ENCODE measurements at places on chromosomes 5 and 9. TPM values are rescaled to one million over a fixed set of nuclear protein-coding genes. Genes with fewer than 3 reads are reported as not detected.

FBXW5 gene
- 21.5 TPM for total RNA-seq

ABLIM3 gene
- not detected for total RNA-seq

DNA sequence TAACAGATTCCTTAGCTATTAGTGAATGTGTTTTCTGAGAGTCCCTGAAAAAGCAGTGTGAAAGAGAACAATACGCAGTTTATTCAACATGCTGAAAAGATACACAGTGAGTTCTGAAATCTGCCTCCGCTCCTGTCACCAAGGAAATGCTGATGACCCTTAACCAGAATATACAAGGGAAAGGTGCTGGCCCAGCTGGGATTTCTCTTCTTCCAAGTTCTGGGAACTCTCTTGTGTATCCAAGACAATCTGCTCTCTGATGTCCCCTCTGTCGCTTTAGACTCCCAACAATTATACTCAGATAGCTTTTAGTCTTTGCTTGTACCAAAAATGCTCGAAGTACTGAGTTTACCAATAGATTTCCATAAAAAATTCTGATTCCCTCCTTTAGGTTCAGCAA lies 214.9 kb downstream of the TMEM167A start:
- DNase-seq = no peak

DNA sequence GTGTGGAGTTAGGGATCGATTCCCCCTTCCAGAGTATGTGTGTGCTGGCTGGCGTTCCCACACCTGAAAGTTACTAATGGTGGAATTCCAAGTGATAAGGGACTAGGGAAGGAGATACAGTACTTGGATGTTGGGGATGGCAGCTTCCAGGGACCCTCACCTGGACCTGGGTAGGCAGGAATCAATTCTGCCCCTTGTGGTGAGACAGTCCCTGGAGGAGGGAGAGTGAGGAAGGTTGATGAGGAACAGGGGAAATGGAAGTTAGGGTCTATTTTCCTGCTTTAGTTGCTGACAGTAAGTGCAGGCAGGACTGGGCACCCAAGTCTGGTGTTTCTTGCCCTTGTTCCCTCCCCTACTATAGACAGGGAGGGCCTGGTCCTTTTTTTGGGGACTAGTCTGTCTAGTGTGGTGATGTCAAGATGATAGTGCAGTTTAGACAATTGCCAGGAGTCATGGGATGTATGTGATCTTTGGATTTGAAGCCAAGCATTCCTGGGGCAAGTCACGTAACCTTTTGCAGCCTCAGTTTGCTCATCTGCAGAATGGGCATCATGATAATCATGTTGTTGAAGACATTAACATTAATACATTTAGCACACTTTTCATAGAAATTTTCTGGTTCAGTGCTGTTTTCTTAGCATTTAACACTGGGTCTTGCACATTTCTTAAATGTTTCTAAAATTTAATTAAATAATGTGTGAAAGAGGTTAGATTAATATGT lies 51.7 kb downstream of the DAB2IP start:
- no peak for DNase-seq

GRCh38 chr5:35240892-35241291 lies 10.6 kb upstream of the PRLR start:
- DNase-seq = no peak

Data from neural progenitor cell (in vitro differentiated cells).